GM12865 (cell line): ENCODE measurements at places on chromosomes 13 and 19.
A peak's percentile ranks its signal among the peaks of the same experiment; 100 is the strongest.

- no peak for DNase-seq
These were observed 8.0 kb downstream of the SLC7A9 start for GRCh38 chr19:32861596-32861995.

DNA sequence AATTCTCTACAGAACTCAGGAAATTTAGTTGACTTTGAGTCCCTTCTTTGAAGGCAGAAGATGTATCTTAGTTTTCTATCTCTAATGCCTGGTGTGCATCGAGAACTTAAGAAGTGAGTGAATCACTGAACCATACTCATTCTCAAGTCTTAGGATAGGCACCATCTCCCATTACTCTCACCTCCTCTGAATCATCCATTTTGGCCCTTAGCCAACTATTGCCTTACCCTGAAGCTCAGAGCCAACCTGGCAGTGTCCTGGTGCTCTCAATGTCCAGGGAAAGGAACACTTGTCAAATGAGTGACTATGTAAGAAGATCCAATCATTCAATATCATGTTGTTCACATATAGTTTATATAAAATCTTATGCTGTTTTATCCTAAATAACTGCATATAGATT, 146.6 kb downstream of the RGCC start:
- no peak for DNase-seq

GRCh38 chr13:56988543-56988942, 152.2 kb upstream of the PRR20A start:
- DNase-seq = no peak

DNA sequence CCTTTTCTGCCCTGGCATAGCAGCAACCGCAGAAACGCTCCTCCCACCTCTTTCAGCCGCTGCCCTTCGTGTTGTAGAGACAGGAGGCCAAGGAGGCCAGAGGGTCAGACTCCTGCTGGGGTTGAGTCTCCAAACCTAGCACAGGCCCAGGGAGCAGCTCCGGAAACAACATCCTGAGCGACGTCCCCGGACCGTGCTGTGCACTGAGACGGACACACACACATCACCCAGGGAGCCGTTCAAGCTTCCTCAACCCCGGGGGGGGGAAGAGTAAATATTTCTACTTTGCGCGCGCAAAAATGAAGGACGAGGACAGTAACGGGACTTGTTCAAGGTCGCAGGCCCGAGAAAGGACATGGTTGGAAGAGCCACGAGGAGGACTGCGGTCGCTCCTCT, 657 bp downstream of the ZNF550 start:
- peak; percentile 48 for DNase-seq

DNA sequence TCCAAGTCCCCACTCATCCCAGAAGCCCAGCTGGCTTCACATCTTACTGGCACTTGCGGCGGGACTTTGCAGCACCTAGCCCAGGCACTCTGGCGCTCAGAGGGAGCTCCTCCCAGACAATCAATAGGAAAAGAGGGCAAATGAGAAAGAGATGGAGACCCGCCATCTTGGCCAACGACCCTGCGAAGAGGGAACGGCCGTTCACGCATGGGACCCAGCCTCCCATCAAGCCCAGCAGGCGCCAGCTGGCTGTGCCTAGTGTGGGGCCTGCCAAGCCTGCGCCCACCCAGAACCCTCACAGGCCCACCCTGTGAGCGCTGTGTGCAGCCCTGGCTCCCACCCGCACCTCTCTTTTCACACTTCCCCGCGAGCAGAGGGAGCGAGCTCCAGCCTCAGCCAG, 317.8 kb upstream of the SPRY2 start:
- DNase-seq = no peak

DNA sequence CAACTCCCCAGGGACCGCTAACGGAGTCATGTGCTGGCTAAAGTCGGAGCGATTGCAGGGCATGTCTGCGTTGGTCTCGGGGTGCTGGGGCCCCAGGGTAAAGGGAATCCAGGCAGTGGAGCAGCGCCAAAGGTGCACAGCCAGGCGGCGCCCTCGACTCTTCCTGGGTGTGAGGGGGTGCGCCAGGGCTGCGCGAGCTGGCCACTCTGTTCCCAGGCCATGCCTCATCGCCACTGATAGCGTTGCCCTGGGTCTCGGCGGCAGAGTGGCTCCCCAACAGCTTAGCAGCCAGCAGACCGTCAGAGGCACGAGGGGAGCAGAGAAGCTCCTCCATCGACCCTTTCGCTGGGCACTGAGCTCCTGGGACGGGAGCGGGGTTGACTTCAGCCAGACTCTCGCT, 152.7 kb downstream of the B3GLCT start:
- DNase-seq = no peak

DNA sequence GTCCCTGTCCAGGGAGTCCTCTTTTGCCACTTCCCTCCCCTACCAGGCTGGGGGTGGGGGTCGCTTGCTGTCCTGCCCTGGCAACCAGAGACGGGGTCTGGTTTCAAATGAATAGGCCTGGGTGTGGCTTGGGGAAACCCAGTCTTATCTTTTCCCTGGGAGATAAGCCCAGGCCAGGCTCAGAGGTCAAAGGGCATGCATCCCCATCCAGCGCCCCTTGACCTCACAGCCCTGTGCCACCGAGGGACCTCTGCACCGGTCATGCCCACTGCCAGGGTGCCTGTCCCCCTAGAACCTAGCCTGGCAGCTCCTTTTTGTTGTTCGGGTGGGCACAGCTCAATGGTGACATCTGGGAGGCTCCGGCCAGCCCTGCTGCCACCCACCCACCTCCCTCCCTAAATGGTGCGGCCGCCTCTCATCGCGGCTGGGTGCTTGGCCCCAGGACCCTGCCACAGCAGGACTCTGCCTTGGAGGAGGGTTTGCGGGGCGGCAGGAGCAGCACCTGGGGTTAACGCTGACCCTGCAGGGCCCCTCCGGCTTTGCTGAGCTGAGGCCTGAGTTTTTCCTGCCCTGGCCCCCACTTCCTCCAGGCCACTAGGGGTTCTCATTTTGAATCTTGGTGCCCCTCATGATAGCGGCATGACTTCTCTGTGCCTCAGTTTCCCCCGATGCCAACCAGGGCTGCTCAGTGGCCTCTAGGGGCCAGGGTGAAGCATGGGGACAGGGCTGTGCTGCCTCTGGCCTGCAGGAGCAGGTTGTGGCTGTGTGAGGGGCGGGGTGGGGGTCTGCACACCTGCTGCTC, 2.9 kb upstream of the CERS1 start:
- DNase-seq = no peak

DNA sequence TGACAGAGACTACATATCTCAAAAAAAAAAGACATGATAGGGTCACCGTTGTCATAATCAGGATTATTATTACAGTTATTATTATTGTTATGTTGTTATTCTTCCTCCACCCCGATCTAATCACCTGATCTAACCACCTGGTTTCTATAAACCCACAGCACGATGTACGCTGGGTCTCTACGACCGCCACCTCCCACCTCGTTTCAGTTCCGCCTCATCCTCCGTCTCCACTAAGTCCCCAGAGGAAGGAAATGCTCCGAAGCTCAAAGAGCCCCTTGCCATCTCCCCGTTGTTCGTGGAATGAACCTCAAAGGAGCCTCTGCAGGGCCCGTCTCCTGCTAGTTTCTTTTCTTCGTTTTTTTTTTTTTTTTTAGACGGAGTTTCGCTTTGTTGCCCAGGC, 15.9 kb upstream of the MEIS3 start:
- DNase-seq = peak; percentile 60

- DNase-seq = peak; percentile 84
These were observed at the start of gene POU2F2 for GRCh38 chr19:42132030-42132628. TSS of gene POU2F2 (minus strand) at chr19:42132446. CDS start at chr19:42132411, 35 bp downstream.

GRCh38 chr19:27846944-27847343, 1366.0 kb downstream of the UQCRFS1 start:
- no peak for DNase-seq
